ENCODE measurements at places on chromosomes 11 and 22.

- DNase-seq = no peak
Observed at GRCh38 chr11:45141631-45142030, 4.8 kb upstream of the PRDM11 start.

- DNase-seq = no peak
Observed at GRCh38 chr11:132450631-132451030, 1080.2 kb downstream of the NTM start.

- no peak for DNase-seq
Observed at GRCh38 chr11:119486016-119486415, 63.0 kb upstream of the THY1 start.

DNA sequence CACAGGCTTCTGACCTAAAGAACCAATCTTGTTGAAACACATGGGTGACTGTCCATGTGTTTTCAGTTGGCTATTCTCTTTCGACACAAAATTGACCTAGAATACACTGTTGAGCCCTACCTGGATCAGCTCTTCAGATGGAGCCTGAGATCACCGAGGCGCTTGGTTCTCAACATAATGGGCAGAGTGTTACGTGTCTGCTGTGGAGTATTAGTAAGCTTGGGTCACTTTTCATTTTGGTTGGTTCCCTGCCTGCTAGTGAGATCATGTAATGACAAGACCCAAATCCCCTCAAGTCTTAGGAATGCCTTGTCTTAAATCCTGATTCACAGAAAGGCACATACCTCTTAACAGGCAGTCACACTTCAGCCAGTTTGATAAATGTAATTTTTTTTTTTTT lies 8.7 kb downstream of the MED19 start:
- DNase-seq = no peak

- DNase-seq = no peak
Observed at GRCh38 chr11:206526-207207, 532 bp downstream of the BET1L start.

- no peak for DNase-seq
Observed at GRCh38 chr11:86151174-86152005, 82.5 kb upstream of the PICALM start.

DNA sequence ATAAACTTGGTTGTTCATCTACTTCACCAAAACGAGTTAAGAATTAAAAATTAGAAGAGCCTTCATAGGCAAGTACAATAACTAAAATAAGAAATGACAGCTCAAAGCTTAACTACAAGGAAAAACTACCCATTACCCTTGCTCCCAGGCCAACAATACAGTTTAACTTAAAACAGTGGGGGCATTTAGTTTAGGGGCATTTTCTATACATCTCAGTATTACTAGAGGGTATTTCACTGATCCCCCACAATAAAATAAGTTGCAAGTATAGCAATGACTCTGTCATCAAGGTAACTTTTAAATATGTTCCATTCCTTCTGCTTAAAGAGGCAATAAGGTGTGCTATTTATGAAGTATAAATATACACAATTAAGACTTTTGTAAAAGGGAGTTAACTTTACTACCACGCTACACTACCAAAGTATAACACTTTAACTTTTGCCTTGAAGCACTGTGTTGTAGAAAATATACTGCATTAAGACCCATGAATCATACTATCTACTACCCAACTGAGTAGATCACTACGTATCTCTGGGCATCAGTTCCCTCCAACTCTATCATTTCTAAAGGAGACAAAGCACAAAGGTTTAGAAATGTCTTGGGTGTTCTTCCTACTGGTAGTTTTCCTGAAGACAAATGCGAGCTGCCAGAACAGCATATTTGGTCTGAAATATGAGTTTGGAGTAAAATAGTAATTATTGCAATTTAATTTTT lies 29.8 kb downstream of the CHORDC1 start:
- no peak for DNase-seq

DNA sequence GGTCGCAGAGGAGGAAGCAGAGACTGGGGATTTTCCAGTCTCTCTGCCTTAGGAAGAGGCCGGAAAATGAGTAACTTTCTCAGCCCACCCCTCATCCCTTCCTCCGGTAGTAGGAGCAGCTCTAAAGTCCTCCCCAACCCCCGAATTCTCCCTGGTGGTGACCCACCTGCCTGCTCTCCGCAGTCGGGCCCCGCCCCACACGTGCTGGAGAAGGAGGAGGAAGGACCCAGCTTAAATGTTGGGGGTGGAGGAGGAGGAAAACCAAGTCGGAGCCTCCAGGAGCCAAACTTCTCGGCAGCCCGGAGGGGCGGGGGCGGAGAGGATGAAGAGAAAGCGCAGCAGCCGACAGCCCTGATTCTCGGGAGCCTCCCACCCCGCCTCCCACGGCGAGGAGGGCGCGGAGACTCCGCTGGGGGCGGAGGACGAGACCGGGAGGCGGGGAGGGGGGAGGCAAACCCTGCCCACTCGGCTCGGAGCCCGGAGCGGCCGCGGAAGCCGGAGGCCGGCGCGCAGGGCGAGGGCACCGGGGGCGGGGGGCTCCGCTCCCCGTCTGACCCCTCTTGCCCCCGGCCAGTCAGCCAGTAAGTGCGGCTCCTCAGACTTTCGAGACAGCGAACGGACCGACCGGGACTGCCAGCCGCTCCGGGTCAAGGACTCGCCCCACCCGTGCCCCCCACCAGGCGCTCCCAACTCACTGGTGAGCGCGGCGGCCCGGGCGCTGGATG lies at the start of gene TPBGL:
TPBGL (plus strand) TSS at position 464 of the 725 bp plus-strand sequence. CDS start 276 bp downstream, outside the sequence.
- DNase-seq = no peak

- DNase-seq = no peak
Observed at GRCh38 chr11:12430954-12431595, 53.7 kb downstream of the PARVA start.

DNA sequence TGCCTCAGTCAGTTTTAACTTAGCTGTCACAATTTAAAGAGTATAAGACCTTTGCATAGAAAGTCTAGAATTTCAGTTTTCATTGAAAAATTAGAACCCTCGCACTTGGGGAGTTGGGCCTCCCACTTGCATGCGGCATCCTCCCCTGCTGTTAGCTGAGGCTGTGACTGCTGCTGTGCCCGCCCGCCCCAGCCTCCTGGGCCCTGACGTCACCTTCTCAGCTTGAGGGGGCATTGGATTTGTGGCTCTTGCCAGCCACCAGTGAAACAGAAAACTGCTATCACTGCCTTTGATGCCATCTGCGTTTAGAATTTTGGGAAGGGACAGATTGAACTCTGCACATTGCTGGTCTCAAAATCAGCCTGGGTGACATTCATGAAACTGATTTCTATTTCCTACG lies 108.7 kb downstream of the CTTN start:
- DNase-seq = no peak

DNA sequence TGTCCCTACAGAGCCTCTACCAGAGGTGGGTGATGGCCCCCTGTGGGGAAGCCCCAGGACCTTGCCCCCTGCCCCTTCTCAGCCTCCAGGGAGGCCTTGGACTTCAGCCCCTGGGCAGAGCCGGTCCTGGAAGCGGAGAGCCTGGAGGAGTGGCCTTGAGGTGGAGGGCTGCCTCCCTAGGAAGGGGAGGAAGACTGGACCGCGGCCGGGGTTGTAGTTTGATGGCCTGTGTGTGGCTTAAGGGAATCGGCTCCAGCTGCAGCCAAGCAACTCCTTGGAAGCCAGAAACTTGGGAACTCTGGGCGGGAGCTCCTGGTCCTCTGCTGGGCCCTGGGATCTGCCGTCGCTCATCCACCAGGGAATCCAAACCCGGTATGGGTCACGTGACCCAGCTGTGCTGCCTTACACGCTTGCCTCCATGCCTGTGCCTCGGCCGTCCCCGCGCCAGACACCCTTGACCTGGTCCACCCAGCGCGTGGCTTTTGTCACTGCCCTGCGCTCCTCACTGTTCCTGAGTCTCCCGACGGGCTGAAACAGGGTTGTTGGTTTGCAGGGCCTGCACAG lies 23.5 kb upstream of the ARHGAP8 start:
- DNase-seq = no peak

- DNase-seq = no peak
Observed at GRCh38 chr11:18367431-18367830, 26.9 kb upstream of the LDHA start.

DNA sequence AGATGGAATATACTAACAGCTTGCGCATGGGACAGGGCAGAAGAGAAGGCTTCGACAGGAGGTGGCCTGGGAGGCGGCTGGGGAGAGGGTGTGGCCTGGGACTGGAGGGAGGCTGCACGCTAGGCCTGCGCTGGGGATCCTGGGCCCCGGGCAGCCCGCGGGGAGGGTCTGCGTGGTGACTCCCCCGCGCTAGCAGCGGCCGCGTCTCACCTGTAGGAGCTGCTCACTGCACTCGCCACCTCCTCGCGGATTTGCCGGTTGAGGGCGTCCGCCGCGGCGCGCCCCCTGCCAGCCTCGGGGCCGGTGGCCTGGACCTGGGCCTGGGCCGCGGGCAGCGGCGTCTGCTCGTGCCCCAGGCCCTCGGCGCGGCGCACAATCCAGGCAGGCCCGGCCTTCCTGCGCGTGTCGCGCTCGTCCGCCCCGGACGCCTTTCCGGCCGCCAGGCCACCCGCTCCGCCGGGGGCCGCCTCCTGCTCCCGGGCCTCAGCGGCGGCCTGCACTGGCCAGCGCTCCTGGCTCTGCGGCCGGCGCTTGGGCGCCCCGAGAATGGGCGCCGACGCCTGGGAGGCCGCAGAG lies 1.5 kb downstream of the MAP6 start:
- DNase-seq = no peak

DNA sequence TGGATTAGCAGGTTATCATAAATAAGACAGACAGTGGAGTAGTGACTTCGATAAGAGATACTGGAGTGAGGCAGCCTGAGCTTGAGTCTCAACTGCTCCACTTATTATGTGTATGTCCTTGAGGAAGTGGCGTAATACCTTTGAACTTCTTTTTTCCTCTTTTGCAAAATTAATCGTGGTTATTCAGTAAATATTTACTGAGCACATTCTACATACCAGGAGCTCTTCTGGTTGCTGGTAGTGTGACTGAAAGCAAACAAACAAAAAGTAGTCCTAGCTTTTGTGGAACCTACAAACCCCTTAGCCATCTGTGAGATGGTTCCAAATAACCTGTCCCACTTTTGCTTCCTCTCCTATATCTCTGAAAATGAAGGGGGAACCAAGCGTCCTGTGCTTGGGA lies 125.6 kb upstream of the ASPHD2 start:
- no peak for DNase-seq

GRCh38 chr11:95229993-95230809 lies 801 bp downstream of the SESN3 start:
- DNase-seq = no peak

DNA sequence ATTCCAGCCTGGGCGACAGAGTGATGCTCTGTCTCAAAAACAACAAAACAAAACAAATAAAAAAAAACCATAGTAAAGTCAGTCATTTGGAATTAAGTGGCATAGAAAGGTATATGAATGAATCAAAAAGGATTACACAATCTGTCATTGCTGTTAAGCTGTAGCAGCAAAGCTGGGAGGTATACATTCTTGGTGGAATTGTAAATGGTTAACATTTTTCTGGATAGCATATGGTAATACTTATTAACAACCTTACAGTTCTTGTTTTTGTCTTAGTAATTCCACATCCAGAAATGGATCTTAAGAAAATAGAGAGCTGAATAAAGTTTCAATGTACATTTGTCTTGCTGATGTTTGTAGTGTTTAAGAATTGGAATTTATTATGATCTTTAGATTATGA lies 30.0 kb downstream of the DDX10 start:
- no peak for DNase-seq

DNA sequence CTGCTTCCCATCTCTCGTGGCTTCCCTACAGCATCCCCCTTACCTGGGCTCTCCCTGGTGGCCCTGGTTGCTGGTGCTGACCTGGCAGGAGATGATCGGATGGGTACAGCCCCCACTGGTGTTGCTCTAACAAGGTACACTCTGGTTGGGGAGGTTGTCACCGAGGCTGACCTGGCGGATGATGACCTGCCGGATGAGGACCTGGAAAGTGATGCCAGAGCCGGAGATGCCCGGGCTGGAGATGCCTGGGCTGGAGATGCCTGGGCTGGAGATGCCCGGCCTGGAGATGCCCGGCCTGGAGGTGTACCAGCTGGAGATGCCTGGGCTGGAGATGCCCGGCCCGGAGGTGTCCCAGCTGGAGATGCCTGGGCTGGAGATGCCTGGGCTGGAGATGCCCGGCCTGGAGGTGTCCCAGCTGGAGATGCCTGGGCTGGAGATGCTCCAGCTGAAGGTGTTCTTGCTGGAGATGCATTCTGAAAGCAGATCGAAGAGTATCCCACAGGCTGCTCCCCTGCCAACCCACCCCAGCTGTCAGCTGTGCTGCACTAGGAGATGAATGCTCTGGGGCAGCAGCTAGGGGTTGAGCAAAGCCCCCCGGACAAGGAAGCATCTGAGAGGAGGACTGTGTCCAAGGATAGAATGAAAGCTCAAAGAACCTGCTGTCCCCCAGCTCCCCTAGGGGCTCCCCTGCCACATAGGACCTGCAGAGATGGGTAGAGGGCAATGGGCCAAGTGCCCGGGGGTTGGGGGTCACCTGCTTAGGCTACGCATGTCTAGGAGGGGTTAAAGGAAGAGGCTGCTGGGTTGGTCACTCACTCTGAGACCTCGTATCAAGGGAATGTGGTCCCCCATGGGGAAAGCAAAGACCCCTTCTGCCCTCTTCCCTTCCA lies 10.6 kb downstream of the TMPRSS13 start:
- no peak for DNase-seq

DNA sequence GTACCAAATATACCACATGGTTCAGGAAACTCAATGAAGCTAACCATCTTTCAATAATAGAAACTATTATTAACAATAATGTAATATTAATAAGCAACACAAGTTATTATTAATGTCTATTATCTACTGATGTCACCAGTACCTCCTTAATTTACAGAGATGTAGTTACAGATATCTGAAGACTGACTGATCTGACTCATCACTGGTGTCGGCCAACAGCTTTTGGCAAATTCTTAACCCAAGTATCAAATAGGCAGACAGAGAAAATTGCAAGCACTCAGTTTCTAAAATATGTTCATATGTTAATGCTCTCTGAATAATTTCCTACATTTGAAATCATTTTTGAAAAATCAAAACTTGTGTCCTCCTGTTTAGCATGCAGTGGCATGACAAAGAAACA lies 100.4 kb upstream of the DDI1 start:
- DNase-seq = no peak

DNA sequence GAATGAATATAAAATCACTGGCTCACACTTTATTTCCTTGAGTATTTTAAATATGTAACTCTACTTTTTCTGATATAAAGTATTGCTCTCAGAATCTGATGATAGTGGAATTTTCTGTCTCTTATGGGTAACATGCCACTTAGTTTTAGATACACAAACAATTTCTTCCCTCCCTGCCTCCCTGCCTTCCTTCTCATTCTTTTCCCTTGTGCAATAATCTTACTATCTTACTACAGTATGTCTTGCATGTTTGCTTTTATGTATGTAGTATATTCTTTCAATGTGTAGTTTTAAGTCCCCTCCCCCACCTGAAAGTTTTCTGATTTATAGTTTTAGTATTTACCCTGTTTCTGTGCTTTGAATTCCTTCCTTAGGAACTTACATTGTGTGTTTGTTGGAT lies 48.4 kb downstream of the INSC start:
- no peak for DNase-seq

- no peak for DNase-seq
Observed at GRCh38 chr11:78539506-78539905, 35.2 kb downstream of the NARS2 start.

GRCh38 chr22:46576556-46577367 lies 39.3 kb upstream of the CELSR1 start:
- DNase-seq = peak; percentile 36
